ENCODE measurements at places on chromosomes 1 and 21.

DNA sequence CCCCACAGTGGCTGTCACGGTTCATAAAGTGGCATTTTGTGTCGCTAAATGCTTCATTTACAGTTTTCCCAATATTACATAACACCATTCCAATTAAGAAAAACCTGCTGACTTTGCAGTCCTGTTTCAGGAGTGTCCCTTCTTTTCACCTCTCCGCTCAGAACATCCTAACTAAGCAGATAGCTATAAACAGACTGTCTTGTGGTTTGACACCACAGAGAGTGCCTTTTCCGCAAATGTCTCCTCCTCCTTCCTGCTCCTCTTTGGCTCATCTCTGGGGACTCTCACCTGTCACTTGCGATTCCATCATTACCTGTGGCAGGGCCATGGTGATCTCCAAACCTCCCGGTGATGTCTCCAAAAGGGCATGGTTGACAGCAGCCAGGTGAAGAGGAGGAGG is 119.0 kb downstream of the CNIH3 start:
- no peak for DNase-seq

DNA sequence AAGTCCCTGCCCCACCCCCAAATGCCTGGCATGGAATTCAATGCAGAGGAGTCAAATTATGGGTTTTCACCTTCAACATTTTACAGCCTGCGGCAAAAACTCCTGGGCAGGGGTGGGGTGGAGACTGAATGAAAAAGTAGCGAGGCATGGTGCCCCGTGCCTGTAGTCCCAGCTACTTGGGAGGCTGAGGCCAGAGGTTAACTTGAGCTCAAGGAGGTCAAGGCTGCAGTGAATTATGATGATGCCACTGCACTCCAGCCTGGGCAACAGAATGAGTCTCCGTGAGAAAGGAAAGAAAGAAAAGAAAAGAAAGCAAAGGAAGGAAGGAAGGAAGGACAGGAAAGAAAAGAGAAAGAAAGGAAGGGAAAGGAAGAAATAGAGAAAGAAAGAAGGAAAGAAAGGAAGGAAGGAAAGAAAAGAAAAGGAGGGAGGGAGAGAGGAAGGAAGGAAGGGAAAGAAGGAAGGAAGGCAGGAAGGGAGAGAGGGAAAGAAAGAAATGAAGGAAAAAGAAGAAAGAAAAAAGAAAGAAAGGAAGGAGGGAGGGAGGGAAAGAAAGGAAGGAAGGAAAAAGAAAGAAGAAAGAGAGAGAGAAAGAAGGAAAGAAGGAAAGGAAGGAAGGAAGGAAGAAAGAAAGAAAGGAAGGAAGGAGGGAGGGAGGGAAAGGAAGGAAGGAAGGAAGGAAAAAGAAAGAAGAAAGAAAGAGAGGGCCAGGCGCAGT is 11.1 kb downstream of the LEMD1 start:
- DNase-seq: no peak

GRCh38 chr1:154802982-154803920 is 66.8 kb downstream of the KCNN3 start:
- DNase-seq: no peak

DNA sequence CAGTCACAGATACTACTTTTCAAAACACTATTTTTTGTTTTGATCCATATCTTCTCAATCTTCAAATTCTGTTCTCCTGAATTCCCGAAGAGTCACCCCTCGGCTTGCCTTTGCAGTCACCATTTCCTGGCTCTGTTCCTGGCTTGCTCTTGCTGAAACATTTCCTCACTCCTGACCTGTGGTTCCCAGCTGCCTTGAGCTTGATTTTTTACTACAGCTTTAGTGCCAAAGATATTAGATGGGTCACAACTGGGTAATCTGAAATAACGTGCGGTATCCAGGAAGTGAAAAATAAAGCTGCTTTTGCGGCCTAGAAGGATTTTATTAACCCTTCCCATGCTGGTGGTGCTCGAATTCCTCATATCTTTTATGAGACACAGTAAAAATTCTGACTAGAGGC is 318.8 kb downstream of the PCP4 start:
- DNase-seq: no peak

DNA sequence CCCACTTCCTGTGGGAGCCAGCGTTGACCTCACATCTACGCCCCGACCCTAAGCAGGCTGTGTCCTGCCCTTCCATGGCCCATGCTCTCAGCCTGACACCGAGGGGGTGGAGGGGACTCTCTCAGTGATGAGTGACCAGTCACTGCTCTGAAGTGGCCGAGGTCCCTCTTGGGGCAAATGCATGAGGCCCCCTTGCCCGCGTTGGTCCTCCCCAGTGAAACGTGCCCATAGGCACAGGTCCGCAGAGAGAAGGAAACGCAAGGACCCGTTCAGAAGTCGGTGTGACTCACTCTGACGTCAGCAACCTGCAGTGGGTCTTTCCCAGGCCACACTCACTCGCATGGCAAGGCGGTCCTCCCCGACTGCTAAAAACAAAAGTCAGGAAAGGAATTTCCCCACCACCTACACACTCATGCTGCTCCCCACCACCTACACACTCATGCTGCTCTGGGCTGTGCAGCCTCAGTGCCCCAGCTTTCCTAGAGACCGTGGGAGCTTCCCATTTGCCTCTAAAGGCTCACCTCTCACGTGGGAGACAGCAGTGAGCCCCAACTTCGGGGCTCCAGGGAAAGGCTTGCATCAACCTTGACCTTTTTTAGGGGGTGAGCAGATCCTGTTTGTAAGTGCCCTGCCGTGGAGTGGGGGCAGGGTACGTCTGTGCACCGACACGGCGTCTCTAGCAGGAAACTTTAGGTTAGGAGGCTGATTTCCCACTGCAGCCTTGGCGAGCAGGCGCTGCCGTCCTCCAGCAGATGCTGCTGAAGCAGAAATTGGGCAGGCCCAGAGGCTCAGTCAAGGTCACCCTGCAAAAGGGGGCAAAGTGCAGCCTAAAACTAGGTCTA is 11.4 kb downstream of the UBASH3A start:
- peak; percentile 73 for DNase-seq

- DNase-seq: no peak
These were observed at the start of gene COL18A1 for GRCh38 chr21:45404730-45405270. COL18A1 (plus strand) TSS chr21:45405165; CDS start chr21:45405231, 66 bp downstream.
